ENCODE measurements at places on chromosomes 4 and X.
A peak's percentile ranks its signal among the peaks of the same experiment; 100 is the strongest.

DNA sequence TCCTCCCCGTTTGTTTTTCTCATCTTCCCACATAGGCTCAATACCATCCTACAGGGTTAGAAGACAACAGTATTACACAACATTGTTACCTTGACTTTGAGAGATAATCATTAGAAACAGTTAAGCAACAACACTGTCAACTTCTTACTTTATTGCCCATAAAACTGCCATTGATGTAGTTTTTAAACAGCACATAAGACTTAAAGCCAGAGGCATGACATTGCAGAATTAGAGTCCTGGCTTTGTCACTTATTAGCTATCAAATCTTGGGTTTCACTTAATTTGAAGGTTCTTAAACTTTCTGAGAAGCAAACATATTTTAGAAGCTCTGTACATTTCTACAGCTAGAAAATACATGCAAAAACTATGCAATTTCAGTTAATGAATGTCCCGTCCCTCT is 41.8 kb downstream of the EIF4E start:
- no peak for DNase-seq

DNA sequence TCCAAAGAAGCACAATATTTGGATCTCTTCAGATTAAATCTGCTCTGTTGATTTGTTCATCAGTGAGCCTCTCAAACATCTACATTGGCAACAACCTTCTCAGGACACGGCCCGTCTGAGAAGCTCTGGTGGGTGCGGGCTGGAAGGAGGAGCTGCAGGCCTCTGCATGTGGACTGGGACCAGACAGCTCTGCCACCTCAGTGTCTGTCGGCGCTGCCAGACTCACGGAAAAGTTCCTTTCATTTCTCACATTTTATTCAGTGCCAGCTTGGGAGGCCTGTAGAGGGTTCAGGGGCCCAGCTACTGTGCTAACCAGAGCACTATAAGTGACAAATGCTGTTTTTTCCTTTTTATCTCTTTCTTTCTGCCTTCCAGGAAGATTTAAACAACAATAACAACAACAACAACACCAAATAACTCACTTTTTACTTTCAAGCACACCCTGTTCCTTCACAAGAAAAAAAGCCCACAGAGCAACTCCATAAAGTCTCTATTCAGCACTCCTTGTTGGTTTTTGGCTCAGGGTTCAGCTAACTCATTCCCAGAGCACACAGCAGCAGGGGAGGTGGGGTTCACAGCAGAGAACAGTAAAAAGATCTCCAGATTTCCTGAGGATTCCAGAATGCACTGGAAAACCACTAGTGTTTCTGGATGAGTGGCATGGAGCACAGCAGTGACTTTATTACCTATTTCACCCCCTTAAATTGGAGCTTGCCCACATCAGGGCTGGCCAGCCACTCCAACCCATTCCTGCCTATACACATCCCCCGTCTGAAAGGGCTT is 23.2 kb upstream of the HOPX start:
- DNase-seq, result no peak

- DNase-seq, result no peak
Measured at GRCh38 chr4:8044699-8045098, 105.0 kb upstream of the AFAP1 start.

DNA sequence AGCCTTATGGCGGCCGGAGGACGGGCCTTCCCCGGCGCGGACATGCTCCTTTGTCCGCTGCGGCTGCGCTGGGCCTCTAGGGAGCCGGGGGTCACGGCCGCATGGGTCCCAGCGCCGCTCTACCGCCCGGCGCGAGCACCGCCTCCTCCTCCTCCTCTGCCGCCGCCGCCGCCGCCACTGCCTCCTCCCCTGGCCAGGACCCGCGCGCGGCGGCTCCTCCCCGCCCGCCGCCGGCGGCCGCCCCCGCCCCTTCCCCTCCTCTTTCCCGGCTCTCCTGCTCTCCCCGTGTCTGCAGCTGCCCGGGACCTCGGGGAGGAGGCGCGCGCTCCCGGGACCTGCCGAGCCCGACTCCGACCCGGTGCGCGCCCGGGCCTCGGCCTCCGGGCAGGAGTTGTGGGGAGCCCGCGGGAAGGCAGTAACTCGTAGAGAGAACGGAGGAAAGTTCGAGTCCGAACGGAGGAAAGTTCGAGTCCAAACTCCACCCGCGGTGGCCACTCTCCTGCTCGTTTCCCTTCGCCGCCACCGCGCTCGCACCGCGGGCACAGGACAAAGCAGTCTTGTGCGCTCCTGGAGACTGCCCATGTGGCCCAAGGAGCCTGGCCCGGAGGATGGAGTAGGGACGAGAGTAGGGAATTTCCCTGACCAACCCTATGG is at the start of gene ADGRA3:
Gene ADGRA3, minus strand, starts transcription at position 179 of the 654 bp plus-strand sequence. CDS start 282 bp downstream, outside the sequence.
- peak; percentile 54 for DNase-seq

DNA sequence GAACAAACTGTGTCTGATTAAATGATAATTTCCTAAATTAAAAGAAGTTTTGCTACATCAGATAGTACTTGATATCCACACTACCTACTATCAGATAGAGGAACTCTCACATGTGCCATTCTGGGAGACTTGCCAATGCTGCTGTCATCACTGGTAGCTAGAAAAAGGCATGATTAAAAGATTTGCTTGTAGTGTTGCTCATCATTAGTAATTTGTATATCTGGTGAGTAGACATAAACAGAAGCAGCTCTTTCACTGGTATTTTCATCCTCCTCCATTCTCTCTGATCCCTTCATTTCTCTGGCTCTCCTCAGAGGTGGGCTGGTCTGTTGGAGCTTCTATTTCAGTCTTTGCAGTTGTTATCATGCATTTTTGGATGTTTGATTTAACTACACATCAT is 56.0 kb downstream of the SPRY1 start:
- DNase-seq, result peak; percentile 91

GRCh38 chr4:98518559-98519267 is 139.7 kb downstream of the TSPAN5 start:
- DNase-seq, result no peak

- no peak for DNase-seq
Measured at GRCh38 chr4:165654556-165654955, 218.5 kb upstream of the TLL1 start.

- peak; percentile 36 for DNase-seq
Measured at GRCh38 chr4:107760281-107760947, 40.4 kb upstream of the PAPSS1 start.

GRCh38 chrX:154349979-154350378 is 24.5 kb downstream of the FLNA start:
- DNase-seq, result no peak

DNA sequence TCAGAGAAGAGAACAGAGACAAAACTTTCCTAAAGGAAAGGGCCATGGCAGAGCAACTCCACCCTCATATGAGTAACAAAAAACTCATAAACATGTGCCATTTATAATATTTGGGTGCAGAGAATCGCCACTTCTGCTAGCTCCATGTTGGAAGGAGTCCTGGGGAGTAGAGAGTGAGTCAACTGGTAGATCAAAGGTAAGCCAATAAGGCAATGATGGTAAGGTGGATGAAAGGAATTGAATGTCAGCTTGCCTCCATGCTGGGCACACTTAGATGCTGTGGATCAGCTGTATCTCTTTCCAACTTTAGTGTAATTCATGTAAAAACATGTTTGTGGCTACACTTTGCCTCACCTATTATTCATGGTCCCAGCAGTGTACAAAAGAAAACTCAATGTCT is 4.7 kb downstream of the QRFPR start:
- no peak for DNase-seq

GRCh38 chrX:19785647-19786046 is 101.8 kb downstream of the SH3KBP1 start:
- no peak for DNase-seq

DNA sequence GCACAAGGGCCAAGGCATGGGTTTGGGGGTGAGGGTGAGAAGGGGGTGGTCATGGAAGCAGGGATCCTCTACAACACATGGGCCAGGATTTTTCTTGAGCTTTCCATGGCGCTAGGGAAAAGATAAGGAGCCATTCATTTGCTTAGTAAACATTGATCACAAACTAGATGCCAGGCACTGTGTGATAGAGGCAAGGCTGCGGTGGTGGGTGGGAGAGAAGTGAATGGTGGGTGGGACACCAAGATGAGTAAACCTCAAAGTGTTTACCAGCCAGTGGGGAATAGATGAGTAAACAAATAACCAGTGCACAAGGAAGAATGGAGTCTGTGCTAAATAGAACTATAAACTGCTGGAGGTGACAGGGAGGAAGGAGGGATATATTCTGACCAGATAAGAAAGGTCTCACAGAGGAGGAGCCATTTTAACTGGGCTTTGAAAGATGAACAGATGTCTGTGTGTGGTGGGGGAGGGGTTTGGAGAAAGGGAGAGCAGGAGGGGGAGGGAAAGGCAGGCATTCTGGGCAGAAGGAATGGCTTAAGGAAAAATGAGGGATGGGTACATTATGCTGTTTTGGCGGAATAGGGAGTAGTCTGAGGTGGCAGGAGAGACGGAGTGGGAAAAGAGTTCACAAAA is 48.0 kb upstream of the LAS1L start:
- no peak for DNase-seq

GRCh38 chr4:163558539-163559044 is 64.1 kb downstream of the TMA16 start:
- no peak for DNase-seq

DNA sequence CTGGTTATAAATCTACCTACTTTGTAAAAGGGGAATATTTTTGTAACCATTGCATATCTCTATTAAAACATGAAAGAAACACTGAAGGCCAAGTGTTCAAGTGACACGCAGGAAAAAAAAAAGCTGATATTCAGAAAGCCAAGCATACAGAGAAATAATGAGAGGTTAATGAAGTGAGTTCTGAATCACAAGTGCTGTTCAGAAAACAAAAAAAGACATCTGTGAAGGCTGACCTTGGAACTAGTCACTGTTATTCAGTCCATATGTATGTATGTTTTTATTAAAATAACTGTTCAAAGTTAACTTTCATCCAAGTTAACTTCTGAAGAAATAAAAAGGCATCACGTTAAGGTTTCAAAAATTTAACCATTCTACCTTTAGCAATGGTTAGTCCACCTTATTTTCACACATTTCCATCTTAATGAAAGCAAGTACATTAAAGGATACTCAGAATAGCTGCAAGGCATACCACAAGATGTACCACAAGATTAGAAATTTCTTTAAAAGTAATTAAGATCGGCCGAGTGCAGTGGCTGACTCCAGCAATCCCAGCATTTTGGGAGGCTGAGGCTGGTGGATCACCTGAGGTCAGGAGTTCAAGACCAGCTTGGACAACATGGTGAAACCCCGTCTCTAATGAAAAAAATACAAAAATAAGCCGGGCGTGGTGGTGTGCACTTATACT is 31.4 kb downstream of the SH3RF1 start:
- no peak for DNase-seq

DNA sequence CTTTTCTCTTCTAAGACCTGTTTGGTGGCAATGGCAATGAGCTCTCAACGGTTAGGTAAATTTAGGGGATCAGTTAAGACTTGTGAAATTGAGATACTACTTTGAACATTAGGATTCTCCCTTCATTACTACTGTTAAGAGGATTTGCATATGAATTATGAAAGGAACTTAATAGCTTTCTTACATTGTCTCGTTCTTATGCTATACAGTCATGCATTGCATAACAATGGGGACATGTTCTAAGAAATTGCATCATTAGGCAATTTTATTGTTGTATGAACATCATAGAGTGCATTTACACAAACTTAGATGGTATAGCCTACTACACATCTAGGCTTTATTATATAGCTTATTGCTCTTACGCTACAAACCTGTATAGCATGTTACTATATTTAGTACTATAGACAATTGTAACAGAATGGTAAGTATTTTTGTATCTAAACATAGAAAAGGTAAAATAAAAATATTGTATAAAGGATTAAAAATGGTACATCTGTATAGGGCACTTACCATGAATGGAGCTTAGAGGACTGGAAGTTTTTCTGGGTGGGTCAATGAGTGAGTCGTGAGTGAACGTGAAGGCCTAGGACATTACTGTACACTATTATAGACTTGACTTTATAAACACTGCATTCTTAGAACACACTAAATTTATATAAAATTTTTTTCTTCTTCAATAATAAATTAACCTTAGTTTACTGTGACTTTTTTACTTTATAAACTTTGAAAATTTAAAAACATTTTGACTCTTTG is 62.5 kb downstream of the PAQR3 start:
- DNase-seq, result peak; percentile 20

DNA sequence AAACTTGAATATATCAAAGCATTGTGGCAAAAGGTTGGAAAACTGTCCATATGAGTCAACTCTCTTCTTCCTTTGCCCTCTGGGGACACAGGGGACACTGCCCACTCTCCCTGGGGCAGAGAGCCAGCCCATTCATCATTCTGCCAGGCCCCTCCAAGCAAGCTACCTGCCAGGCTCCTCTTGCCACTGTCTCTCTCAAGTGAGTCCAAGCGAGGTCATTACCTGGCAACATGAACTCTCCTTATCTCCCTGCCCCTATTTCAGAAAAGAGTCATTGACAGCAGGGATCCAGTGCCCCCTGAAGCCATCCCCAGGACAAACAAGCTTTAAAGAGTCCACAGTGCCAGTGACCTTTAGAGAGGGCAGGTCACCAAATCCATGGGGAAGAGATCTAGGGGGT is 312.7 kb upstream of the PPARGC1A start:
- DNase-seq, result no peak

GRCh38 chr4:72022553-72022952 is 9.2 kb upstream of the NPFFR2 start:
- no peak for DNase-seq

- peak; percentile 80 for DNase-seq
Measured at GRCh38 chr4:110163327-110164069, 34.9 kb downstream of the ELOVL6 start.

- no peak for DNase-seq
Measured at GRCh38 chr4:53075162-53075785, 213.2 kb downstream of the RASL11B start.

DNA sequence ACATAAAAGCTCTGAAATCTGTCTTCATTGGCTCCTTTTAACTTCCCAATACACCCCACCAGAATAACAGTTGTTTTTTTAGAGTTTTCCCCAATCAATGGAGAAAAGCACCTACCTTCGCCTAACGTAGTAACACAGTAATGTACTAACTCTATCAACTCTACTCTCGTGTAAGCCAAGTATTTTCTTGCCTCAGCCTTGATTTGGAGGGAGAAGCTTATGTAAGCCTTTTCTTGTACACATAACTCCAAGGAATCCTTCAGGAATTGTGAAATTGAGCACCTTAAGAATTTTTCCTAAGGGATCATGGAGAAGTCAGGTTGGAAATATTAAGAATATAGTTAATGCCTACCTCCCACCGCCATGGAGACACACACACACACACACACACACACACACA is 181.2 kb downstream of the RAPGEF2 start:
- peak; percentile 44 for DNase-seq

- no peak for DNase-seq
Measured at GRCh38 chr4:45920861-45921260, 203.0 kb downstream of the GABRG1 start.

DNA sequence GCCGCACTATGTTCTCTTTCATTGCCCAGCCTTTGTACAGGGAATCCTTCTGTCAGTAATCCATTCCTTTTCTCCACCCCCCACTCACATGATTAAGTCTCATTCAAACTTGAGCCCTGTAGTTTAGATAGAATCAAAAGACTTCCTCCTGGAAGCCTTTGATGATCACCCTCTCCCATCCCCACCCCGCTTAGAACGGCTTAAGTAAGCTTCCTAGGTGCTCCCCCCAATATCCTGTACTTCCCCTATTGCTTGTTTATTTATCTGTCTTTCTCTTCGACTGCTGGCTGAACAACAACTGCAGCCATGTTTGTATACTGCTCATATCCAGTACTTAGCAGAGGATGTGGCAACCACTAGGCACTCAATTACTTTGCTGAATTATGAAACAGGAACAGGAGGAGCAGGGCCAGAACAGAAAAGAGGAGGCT is 38.5 kb upstream of the GPC3 start:
- DNase-seq, result no peak
